ENCODE measurements at places on chromosomes 7 and 10.

DNA sequence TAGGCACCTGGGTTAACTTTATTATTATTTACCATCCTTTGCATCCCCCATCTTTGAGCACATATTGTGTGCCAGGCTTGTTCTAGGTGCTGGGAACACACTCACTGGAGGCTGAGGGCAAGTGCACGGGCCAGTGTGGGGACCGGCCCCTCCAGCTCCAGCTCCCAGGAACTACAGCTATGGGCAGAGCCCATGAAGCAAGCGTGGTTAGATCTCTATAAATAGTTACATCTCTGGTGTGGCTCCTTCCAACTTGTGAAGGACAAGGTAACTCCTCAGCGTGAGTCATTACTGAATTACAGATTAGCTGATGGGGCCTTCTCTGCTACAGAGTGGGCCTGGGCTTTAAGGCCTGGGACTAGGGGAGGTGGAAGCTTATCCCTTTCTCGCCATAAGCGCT lies 583.5 kb downstream of the SDK1 start:
- DNase-seq: no peak

GRCh38 chr7:47806701-47807103 lies 141.6 kb downstream of the PKD1L1 start:
- DNase-seq: no peak

GRCh38 chr7:4634166-4634565 lies 47.9 kb upstream of the FOXK1 start:
- DNase-seq: no peak

GRCh38 chr10:63072951-63073350 lies 60.2 kb upstream of the NRBF2 start:
- DNase-seq: no peak

DNA sequence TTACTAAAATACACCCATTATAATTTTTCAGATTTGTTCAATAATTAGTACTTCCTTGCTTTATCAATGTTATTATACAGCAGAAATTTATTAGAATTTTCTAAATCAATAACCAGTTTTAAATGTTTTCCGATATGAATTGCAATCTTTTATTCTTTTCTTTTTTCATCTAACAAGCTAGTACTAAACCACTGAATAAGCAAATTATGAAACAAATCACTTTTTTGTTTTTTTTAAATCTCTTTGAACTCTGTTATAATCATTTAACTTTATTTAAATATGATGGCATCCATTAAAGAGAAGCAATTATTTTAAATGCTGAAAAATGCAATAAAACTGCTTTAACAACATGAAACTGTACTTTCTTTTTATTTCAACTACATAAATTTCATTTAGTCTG lies 59.7 kb downstream of the HYCC1 start:
- DNase-seq: no peak

DNA sequence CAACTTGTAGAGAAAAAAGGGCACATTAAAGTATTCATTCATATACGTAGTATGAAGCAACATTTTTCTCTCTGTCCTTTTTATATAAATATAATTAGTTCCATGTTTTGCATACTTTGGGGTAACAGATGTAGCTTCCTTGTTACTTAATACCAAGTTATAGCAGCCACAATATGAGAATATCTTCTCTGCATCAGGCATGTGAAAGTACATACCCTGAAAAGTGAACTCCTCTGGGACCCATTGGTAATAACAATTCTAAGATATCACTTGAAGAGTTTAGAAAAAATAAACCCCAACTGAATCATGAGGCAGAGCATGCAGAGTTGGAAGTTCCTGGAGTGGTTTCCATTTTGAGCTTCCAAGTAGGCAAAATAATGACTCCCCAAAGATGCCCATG lies 2.4 kb upstream of the CRPPA start:
- peak; percentile 75 for DNase-seq

DNA sequence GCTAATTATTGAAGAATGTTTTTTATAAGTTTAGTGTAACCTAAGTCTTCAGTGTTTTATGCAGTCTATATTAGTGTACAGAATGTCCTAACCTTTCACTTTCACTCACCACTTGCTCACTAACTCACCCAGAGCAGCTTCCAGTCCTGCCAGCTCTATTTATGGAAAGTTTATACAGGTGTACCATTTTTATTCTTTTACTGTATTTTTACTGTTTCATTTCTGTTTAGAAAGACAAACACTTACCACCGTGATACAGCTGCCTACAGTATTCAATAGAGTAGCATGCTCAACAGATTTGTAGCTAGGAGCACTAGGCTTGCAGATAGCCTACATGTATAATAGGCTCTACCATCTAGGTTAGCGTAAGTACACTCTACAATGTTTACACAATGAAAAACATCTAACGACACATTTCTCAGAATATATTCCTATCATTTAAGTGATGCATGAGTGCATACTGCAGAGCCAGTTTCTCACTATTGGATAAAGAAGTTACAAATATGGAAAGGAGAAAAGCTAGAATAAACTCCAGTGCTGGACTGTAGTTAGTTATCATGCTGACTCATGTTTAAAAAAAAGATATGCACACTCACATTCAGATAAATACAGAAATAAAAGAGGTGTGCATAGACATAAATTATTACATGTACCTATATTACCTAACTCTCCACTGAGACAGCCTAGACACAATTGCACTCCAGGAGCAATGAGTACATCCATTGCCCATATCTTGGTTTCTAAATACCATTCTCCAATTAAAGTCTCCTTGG lies 30.4 kb downstream of the STEAP1B start:
- no peak for DNase-seq

DNA sequence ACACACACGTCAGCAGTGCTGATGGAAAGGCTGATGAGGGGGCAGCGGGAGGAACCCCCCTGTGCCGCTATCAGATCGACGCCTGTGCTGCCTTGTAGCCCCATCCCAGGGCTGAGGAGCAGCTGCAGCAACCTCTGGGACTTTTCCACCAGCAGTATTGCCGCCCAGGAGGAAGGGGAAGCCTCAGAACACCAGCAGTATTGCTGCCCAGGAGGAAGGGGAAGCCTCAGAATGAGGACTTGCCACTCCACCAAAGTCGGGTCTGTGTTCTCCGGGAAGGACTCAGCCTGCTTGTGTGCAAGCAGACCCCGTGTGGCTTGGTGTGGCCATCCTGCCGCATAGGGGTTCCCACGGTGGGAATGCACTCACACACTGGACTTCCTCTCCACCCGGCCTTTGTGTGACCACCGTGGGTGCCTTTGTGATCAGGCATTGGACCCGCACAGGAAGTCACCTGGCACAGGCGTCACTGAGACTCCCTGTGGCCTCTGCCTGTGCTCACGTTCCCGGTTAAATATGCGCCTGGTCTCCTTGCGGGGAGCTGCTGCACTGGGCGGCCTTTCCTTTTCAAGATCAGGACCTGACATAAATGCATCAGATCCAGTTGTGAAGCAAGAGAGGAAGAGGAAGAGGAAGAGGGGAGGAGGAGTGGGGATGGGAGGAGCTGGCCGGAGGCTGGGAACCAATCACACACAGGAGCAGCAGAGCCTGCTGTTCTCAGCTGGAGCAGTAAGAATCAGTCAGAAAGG lies 248.5 kb downstream of the DNAJB6 start:
- DNase-seq: no peak

- DNase-seq: no peak
These were observed 517.8 kb downstream of the GRID1 start for GRCh38 chr10:85848756-85849155.

DNA sequence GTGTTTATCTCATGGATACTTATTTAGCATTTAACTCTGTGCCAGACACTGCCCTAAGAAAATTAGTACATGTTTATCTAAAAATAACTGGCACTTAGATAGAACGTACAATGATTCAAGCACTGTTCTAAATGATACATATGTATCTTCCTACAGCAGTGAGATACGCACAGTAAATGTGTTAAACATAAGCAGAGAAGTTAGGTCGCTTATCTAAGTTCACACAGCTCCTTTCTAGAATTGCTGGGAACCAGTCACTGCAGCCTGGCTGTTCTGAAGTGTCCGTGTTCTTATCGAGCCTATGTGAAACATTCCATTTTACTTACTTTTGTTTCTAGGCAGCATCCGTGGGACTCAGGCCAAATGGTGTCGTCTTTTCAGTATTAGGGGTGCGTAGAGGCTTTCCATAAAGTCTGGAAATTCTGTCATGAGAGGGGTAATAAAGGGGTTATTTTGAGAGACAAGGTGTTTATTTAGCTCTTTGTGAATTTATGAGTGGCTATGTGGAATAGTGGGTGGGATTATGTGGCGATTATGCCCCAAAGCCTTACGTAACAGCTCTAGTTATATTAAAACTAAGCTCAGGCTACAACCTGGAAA lies 186.9 kb downstream of the SND1 start:
- DNase-seq: no peak

DNA sequence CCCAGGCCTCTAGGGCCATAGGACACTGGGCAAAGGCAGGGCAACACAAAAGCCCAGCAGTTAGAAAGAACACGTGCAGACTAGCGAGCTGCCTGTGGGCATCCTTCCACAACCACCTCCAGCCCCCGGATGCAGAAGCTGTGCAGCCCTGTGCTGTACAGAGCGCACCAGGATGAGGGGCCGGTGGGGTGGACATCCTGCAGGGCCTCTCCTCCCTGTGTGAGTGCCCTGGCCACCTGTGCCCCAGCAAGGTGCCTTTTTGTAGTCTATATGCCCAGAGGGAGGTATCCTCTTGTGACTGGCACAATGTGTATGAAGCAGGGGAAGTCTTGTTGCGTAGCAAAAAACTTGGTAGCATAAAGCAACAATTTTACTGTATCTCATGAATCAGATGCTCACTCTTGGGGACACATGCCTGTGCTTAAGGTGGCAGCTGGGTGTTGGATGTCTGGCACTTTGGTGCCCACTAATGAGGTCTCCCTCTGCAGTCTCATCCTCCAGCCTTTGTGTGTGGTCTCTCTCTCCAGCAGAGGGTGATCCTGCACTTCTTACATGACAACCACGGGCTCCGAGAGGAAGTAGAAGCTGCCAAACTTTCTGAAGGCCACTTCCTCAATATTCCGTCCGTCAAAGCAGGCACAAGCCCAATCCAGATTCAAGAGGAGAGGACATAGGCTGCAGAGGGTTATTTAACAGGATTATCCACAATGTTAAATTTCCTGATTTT lies 8.7 kb downstream of the NCAPG2 start:
- DNase-seq: peak; percentile 54

DNA sequence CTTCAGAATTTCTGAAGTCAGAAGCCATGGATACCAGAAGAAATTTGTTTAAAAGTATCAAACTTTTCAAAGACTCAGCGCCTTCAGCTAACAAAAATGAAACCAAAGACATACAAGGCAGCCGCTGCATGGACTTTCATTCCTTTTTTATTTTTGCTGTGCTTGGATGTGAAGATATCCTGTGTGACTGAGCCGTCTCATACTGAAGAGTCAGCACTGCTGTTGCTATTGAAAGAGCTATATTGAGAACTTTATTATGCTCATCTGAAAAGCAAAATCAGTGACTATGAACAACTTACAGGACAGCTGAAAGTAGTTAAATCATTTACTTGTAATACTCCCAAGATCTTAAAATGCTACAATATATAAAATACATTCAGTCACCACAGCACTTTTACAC lies 809.2 kb downstream of the NXPH1 start:
- DNase-seq: no peak

DNA sequence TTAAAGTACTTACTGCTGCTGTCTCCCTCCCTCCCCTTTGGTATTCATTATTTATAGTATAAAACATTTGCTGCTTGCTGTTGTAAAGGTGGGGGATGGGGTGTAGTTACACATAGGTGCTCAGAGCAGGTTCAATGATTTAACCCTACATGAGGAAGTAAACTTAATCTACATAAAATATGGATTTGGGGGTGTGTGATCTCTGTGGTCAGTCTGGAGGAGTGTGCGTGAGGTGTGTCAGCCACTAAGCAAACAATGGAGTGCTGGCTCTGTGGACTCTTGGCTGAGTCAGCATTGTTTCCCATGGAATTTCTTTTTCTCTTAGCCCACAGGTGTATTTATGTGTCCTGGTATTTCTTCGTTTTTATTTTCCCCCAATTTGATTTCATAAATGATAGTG lies 133.9 kb downstream of the AUTS2 start:
- DNase-seq: no peak

Measured in fibroblast of skin of left biceps (primary cell).